ENCODE measurements at places on chromosomes 11 and 22. TPM values are rescaled to one million over a fixed set of nuclear protein-coding genes. Genes with fewer than 3 reads are reported as not detected.

OR52B4 gene
- total RNA-seq, result not detected

SART1 gene
- 78.0 TPM for total RNA-seq

GRCh38 chr11:128040603-128041002 lies 546.8 kb downstream of the ETS1 start:
- no peaks in the 10 kb centered on the region for H3K36me3 ChIP-seq
- no peak overlapping the region for H3K4me3 ChIP-seq
- no peaks in the 10 kb centered on the region for H3K4me1 ChIP-seq
- DNase-seq, result no peak
- no peaks in the 10 kb centered on the region for H3K27me3 ChIP-seq

SPCS2 gene
- total RNA-seq, result 328 TPM

LRRN4CL gene
- 0.64 TPM for total RNA-seq

DNA sequence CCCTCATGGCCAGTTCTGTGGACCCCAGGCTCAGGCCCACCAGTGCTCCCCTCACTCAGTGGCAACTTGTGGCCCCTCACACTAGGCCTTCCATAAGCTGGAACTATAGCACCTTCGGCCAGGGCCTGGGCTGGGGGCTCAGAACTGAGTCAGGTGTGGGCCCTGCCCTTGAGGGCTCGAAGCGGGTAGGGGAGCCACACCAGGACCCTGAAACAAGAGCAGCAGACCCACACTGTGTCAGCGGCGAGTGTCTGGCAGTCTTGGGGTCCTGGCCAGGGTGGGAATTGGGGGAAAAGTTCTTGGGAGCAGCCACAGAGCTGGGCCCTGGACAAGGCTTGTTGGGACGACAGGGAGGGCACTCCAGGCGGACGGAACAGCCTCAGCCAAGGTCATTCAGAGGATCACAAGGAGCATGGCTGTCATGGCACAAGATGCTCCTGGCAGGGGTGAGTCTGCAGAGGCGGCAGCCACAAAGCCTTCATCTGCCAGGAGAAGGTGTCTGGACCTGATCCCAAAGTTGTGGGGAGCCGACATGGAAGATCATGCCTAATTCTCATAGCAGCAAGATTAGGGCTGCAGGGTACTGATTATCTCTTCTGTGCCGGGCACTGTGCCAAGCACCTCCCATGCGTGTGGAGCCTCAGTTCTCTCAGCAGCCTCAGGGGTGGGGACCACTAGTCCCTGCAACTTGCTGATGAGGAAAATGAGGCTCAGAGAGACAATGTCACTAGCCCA lies 50.7 kb downstream of the SHISAL1 start:
- no peaks in the 10 kb centered on the region for H3K36me3 ChIP-seq
- H3K4me3 ChIP-seq, result no peak overlapping the region
- H3K4me1 ChIP-seq, result no peaks in the 10 kb centered on the region
- H3K27me3 ChIP-seq, result no peaks in the 10 kb centered on the region

GRCh38 chr11:88353835-88354496 lies 16.4 kb upstream of the CTSC start:
- no peak for DNase-seq
- no peak overlapping the region for H3K27ac ChIP-seq
- H3K36me3 ChIP-seq, result no peaks in the 10 kb centered on the region

RGL4 gene
- not detected for total RNA-seq

LARGE2 gene
- total RNA-seq, result 67.4 TPM

GRCh38 chr11:42407341-42407740 lies 904.5 kb upstream of the API5 start:
- no peaks in the 10 kb centered on the region for H3K36me3 ChIP-seq
- H3K27me3 ChIP-seq, result no peaks in the 10 kb centered on the region
- no peak overlapping the region for H3K27ac ChIP-seq
- H3K4me1 ChIP-seq, result no peaks in the 10 kb centered on the region
- DNase-seq, result no peak
- H3K4me3 ChIP-seq, result no peak overlapping the region

- peak; percentile 69 for DNase-seq
- H3K4me3 ChIP-seq, result no peak overlapping the region
- peak overlapping the region; percentile 4 for H3K27ac ChIP-seq
Observed at GRCh38 chr22:17057959-17058814, 26.6 kb upstream of the IL17RA start.

DNA sequence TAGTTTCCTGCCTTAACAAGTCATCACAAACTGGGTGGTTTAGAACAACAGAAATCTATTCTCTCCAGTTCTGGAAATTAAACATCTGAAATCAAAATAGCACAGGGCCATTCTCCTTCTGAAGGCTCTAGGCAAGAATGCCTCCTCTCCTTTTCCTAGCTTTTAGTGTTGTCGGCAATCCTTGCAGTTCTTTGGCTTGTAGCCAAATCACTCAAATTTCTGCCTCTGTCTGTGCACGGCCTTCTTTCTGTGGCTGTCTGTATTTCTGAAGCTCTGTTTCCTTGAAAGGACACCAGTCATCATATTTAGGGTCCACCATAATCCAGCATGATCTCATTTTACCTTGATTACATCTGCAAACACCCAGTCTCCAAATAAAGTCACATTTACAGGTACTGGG lies 795.5 kb downstream of the METTL15 start:
- no peaks in the 10 kb centered on the region for H3K36me3 ChIP-seq
- no peaks in the 10 kb centered on the region for H3K27me3 ChIP-seq
- no peak overlapping the region for H3K27ac ChIP-seq
- no peaks in the 10 kb centered on the region for H3K4me1 ChIP-seq
- no peak overlapping the region for H3K4me3 ChIP-seq

GRCh38 chr22:22616636-22617035 lies 27.8 kb upstream of the GGTLC2 start:
- no peaks in the 10 kb centered on the region for H3K4me1 ChIP-seq
- H3K36me3 ChIP-seq, result no peaks in the 10 kb centered on the region
- no peak overlapping the region for H3K4me3 ChIP-seq

- H3K27ac ChIP-seq, result no peak overlapping the region
- H3K4me1 ChIP-seq, result peaks cover 11% of the 10 kb centered on the region
- H3K36me3 ChIP-seq, result no peaks in the 10 kb centered on the region
Observed at GRCh38 chr11:111419641-111420327, 40.7 kb upstream of the POU2AF1 start.

DNA sequence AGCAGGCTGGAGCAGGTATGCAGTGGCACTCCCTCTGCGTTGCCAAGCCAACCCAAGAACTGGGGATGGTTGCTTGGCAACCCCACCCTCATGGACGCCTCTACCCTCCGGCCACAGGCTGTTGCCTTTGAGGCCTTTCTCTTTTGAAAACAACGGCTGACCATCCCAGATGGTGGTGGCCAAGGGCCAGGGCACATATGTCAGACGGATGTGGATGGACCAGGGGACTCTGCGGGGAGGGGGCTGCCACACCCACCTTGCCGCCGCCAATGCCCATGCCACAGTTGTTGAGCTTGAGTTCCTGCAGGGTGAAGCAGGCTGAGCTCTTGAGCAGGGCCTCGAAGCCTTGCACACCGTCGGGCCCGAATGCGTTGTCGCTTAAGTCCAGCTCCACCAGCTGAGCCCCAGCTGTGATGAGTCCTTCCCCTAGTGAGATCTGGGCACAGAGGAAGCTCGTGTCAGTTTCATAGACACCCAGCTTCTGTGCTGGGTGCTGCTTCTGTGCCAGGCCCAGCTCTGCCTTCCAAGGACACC lies 21.5 kb downstream of the RANGAP1 start:
- H3K27ac ChIP-seq, result no peak overlapping the region
- H3K4me1 ChIP-seq, result no peaks in the 10 kb centered on the region
- H3K4me3 ChIP-seq, result no peak overlapping the region
- no peaks in the 10 kb centered on the region for H3K36me3 ChIP-seq
- no peaks in the 10 kb centered on the region for H3K27me3 ChIP-seq
- no peak for DNase-seq

- no peaks in the 10 kb centered on the region for H3K27me3 ChIP-seq
- H3K4me1 ChIP-seq, result peaks cover 41% of the 10 kb centered on the region
- no peak overlapping the region for H3K4me3 ChIP-seq
- H3K27ac ChIP-seq, result peak overlapping the region; percentile 29
Observed at GRCh38 chr11:12274056-12274455, 103.3 kb upstream of the PARVA start.

DNA sequence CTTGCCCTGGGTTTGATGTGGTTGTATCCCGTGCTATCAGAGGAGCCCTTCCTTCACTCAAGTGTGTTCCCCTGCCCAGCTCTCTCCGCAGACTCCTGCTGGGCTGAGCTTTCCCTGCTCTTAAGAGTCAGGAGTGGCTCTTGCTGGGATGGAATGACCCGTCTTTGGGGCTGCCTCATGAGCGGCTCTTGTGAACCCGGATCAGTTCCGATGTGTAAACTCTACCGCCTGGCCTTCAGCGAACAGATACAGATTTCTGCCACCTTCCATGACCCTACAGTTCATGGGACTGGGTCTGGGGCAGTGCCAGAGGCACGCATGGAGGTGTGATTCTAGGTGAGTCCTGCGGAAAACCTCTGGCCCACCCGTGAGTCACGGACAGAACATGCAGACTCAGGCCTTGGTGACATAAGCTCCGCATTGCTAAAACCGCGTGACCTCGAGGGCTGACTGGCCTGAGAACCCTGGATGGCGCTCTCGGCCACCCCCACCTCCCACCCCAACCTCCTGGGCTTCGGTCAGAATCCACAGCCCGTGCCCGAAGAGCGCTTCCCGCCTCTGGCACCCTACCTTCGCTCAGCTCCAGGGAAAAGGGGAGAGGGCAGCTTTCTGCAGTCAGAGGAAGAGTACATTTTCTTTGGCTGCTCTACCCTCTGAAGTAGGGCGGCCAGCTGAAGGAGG lies 1.3 kb upstream of the ZBTB16 start:
- no peaks in the 10 kb centered on the region for H3K27me3 ChIP-seq
- H3K27ac ChIP-seq, result no peak overlapping the region
- peaks cover 10% of the 10 kb centered on the region for H3K4me1 ChIP-seq
- H3K36me3 ChIP-seq, result no peaks in the 10 kb centered on the region

GRCh38 chr22:50074056-50074455 lies 11.2 kb downstream of the MLC1 start:
- H3K27ac ChIP-seq, result no peak overlapping the region
- H3K36me3 ChIP-seq, result no peaks in the 10 kb centered on the region
- H3K27me3 ChIP-seq, result no peaks in the 10 kb centered on the region
- H3K4me1 ChIP-seq, result no peaks in the 10 kb centered on the region
- no peak overlapping the region for H3K4me3 ChIP-seq

GRCh38 chr22:50502096-50502495 lies 5.4 kb downstream of the LMF2 start:
- no peaks in the 10 kb centered on the region for H3K27me3 ChIP-seq
- no peaks in the 10 kb centered on the region for H3K36me3 ChIP-seq
- no peak overlapping the region for H3K27ac ChIP-seq
- no peak overlapping the region for H3K4me3 ChIP-seq
- peaks cover 6% of the 10 kb centered on the region for H3K4me1 ChIP-seq

PKNOX2 gene
- not detected for total RNA-seq

GRCh38 chr11:123351375-123351774 lies 78.7 kb upstream of the GRAMD1B start:
- no peak overlapping the region for H3K27ac ChIP-seq
- no peak for DNase-seq
- H3K4me3 ChIP-seq, result no peak overlapping the region
- no peaks in the 10 kb centered on the region for H3K27me3 ChIP-seq
- no peaks in the 10 kb centered on the region for H3K36me3 ChIP-seq
- no peaks in the 10 kb centered on the region for H3K4me1 ChIP-seq

Data from Caco-2 (cell line).